LHCN-M2 (cell line): ENCODE measurements at places on chromosomes 1 and 21.

DNA sequence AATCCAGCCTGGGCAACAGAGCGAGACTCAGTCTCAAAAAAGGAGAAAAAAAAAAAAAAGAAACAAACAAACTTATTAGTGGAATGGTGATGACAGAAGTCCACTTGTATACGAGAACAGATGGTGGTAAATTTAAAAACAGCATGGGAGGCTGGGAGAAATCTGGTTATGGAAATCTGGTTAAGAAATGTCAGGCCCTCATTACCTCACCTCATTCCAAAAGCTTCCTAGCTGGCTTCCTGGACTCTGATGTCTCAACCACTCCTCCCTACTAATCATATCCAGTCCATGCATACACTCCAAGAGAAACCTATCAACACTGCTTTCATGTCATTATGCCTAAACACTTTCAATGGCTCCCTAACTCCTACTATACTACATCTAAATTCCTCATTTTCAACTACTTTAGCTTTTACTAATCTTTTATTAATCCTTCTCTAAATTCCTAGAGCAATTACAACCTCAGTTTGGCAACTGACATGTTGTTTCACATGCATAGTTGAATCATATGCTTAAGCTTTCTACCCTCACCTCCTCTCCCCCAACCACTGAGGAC is 52.9 kb downstream of the FOXJ3 start:
- peak; percentile 30 for DNase-seq

DNA sequence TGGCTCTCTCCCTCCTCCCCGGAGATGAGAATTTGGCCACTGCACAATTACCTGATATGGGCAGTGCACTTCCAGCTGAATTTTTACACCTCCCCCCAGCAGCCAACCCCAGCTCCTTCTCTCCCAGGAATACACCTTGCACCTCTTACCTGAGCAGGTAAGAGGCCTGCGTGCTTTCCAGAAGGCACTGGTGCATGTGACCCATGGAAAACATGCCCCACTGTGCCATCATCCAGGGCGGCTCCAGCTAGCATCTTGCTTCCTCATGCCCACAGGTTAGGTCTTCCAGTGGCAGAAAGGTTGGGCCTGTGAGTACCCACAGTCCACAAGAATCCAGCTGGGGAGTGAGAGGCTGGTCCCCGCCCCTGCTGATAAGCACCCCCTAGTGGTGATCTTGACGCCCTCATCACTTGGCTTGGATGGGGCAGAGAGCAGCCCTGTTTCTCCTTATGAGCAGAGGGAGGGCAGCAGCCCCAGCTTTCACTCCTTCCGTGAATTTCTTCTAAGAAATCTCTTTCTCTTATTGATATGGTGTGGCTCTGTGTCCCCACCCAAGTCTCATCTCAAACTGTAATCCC is 57.8 kb downstream of the EDARADD start:
- peak; percentile 3 for DNase-seq

- DNase-seq, result no peak
Measured at GRCh38 chr1:171251952-171252300, 3.6 kb downstream of the FMO1 start.

DNA sequence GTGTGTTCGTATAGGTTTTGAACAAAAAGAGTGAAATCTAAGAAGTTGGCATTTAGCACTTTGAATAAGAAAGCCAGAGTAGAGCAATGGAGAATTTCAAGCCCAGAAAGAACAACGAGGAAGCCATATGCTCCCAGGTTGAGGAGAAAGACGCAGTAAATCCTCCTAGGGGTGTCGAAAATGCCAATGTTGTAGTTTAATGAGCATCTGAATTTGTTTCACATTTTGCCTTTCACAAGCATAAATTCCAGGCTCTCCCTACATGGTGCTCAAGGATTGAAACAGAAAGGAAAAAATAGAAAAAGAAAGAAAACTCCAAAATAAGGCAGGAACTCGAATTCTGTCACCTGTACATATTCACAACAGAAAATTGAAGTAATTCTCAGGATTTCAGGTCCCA is 264.7 kb upstream of the SGIP1 start:
- DNase-seq, result no peak

DNA sequence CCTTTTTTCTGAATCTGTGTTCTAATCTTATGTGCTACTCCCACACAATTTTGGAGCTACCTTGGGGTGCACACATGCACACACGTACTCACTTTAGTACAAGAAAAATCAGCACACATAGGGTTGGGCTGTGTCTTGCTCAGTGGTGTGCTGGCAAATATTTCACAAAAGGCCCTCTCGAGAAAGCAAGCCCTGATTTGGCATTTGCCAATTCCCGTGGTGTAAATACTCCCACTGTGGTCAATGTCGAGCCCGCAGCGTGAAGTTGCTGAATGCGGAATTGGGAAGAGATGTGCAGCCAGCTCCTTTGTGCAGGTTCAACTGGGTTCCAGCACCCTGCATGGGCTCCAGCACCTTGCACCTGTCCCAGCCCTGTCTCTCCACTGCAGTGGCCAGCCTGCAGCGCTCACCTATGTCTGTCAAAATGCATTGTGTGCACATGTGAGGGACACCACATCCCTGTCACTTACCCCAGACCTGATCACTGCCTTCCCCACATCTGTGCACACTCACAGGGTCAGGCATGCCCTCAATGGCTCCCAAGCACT is 78.4 kb upstream of the WNT4 start:
- DNase-seq, result no peak

- DNase-seq, result no peak
Measured at GRCh38 chr1:170668209-170669106, 4.5 kb downstream of the PRRX1 start.

GRCh38 chr1:240619906-240620621 is 8.1 kb upstream of the GREM2 start:
- no peak for DNase-seq

GRCh38 chr1:87733386-87733785 is 404.7 kb downstream of the LMO4 start:
- DNase-seq, result no peak

GRCh38 chr1:199948587-199949280 is 78.8 kb upstream of the NR5A2 start:
- no peak for DNase-seq

DNA sequence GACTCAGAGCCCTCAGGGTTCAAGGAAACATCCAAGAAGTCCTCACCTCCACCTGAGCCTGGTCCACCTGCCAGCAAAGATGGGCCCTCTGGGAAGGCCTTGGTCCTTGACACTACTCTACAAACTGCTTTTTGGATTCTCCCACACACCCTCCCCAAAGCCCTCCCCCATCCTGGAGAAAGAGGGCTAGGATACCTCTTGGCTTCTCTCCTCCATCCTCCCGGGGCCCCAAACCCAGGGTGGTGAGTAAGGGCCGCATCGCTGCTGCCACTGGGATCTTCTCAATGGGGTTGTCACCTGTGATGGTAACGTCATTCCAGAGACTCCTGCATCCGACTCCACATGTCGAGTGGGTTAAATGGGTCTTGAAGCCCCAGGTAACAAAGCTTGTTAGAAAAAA is 26.6 kb downstream of the MATN1 start:
- no peak for DNase-seq

- DNase-seq, result no peak
Measured at GRCh38 chr1:201911826-201912571, 23.3 kb downstream of the SHISA4 start.

GRCh38 chr1:97368296-97368695 is 552.5 kb downstream of the DPYD start:
- no peak for DNase-seq

GRCh38 chr1:180468311-180468710 is 34.1 kb downstream of the ACBD6 start:
- DNase-seq, result no peak

DNA sequence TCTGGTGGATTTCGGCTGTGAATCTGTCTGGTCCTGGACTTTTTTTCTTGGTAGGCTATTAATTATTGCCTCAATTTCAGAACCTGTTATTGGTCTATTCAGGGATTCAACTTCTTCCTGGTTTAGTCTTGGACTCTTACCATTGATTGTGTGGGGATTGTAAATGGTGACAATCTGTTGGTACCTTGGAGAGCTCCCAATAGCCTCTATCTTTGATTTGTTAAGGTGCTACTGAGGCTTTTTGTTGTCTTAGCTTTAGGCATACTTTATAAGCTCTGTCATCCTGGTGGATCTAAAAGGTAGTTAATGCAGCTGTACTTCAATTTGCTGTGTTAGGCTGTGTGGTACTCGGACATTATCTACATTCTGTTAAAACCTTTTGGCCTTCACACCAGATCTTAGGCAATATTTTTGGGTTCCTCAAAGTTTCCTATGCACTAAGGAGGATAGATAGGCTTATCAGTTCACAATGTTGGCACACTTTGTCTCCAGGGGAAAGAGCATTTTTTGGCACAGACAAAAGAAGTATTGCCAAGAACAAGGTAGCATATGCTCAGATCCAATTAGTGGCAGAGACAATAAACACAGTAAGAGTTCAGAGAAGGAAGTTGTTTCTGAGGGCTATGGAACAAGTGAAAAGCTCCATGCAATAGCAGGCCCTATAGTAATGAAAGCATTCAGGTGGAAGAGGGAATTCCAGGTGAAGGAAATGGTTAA is 230.4 kb downstream of the PDE4B start:
- peak; percentile 38 for DNase-seq

DNA sequence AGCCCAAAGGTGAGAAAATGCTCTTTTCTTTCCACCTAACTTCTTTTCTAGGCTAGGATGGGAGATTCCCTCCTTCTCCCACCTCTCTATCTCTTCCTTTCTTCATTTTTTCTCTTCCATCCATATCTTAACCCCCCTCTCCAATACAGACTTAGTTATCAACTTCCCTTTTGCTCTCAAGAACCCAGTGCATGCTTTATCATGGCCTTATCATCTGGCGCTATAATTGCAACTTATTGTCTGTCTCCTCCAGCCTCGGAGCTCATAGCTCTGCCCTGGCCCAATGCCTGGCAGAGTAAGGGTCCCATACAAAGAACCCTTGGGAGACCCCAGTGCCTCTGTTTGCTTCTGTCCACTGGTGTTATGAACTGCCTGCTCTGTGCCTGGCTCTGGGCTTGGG is 71.0 kb upstream of the NFASC start:
- no peak for DNase-seq

DNA sequence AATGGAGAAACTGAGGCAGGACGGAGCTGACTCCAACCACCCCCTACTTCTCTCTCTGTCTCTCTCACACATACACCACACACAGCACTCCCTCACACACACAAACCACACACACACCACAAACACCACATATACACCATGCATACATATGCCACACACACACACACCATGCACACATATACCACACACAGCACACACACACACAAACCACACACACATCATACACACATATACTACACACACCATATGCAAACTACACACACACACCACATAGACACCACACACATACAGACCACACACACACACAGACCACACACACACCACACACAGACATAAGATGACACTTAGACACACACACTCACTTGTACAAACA is 94.3 kb downstream of the RIPK4 start:
- no peak for DNase-seq

- DNase-seq, result no peak
Measured at GRCh38 chr1:247561711-247562110, 12.8 kb downstream of the GCSAML start.

- no peak for DNase-seq
Measured at GRCh38 chr1:175222296-175222938, 29.8 kb upstream of the KIAA0040 start.

DNA sequence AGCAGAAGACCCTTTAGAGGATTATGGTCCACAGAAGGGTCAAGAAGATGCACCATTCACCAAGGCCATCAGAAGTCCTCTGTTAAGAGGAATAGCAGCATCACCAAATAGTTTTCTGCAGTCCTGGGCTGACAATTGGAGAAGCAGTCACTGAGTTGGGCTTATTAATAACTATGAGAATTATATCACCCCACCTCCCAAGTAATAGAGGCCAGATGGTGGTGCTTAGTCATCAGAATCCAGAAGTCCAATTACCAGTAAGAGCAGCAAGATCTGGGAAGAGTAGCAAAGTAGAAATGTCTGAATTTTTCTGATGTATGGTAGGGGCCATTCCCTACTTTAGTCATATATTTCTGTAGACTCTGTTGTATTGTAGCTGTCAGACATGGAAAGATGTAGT is 6.1 kb upstream of the PSMA5 start:
- no peak for DNase-seq

DNA sequence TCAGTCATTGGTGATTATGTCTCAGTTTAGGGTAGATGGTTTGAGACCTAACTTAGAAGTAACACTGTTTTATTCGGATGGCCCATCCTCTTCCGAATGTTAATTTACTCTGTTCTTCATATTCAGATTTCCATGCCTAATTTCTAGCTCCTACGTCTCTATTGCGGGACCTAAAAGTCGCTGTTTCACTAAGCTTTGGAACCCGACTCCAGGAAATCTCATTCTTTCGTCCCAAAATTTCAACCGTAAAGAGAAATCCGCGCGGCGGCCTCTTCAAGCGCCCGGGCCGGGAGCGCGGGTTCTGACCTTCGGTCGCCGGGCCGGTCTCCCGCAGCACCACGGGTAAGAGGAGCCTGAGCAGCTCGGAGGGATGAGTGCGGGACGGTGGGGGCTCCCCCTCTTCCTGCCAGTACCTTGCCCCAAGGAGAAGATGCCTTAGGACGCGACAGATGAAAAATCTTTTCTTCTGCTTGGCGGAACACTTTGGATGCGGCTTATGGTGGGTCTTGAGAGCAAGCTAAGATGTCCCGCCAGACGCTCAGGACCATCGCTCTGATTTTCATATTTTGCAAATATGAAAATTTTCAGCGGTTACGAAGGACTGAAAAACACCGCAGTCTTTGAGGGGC is 128.7 kb downstream of the PPIAL4G start:
- no peak for DNase-seq

- DNase-seq, result peak; percentile 55
Measured at GRCh38 chr1:82755671-82756070, 954.9 kb downstream of the ADGRL2 start.

GRCh38 chr1:160844447-160845232 is 18.0 kb downstream of the CD244 start:
- no peak for DNase-seq

- peak; percentile 45 for DNase-seq
Measured at GRCh38 chr1:223010582-223011504, 132.2 kb downstream of the TLR5 start.

DNA sequence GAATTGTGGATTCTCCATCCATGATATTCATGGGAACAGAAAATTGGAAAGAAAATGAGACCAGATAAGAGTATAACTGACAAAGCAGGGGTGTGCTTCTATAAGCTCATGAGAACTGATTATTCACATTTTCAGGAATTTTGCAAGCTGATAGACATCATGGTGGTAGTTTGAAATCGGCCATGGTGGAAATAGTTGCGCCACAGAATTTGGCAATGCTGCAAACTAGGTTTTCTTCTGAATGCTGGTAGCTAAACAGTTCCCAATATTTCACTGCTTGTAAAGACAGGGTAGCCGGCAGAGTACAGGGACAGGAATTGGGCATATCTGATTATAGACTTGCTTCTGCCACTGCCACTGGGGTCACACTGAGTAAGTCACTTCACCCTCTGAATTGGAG is 151.1 kb downstream of the PLXNA2 start:
- DNase-seq, result no peak

DNA sequence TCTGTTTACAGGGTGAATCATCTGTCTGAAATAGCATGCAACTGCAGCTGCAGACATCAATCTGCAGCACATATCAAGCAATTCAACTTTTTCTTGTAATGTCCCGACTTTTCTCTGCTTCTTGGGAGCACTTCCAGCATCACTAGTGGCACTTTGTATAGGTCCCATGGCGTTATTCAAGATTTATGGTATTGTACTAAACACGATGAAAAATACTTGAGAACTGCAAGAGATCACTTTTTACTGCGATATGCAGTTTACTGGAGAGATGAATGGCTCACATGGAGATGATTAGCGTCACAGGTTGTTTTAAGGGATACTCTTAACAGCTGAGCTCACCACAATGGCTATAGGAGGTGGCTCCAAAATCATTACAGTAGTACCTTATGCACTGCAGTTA is 7.2 kb upstream of the SCMH1 start:
- no peak for DNase-seq
